NCI-H1436 treated with DMSO at 0.1 percent for 48 hours (cell line): ENCODE measurements at places on chromosomes 1 and 21.

DNA sequence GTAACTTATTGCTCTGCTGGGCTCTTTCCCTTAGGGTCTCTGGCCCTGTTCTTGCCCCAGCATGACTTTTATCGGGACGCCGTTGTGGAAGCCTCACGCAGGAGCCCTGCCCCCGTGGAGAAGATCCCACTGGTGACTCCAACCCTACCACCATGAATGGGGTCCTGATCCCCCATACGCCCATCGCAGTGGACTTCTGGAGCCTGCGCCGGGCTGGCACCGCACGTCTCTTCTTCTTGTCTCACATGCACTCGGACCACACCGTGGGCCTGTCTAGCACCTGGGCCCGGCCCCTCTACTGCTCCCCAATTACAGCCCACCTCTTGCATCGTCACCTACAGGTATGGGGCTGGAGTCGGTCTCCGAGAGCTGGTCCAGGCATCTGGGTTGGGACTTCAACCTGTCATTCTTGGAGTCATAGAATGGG, 322 bp downstream of the DCLRE1B start:
- no peak for DNase-seq

GRCh38 chr1:211920141-211920572, 89.6 kb upstream of the LPGAT1 start:
- no peak for DNase-seq

- DNase-seq = no peak
Observed at GRCh38 chr1:40905061-40905460, 42.9 kb upstream of the CITED4 start.

GRCh38 chr1:107494061-107494460, 353.2 kb downstream of the NTNG1 start:
- no peak for DNase-seq

- DNase-seq = no peak
Observed at GRCh38 chr1:231527586-231528171, 790 bp upstream of the TSNAX start.

- DNase-seq = no peak
Observed at GRCh38 chr1:217331698-217332097, 299.2 kb downstream of the GPATCH2 start.

- no peak for DNase-seq
Observed at GRCh38 chr1:24391882-24392603, 21.5 kb downstream of the STPG1 start.

GRCh38 chr1:3847081-3847480, 9.9 kb downstream of the CEP104 start:
- no peak for DNase-seq

DNA sequence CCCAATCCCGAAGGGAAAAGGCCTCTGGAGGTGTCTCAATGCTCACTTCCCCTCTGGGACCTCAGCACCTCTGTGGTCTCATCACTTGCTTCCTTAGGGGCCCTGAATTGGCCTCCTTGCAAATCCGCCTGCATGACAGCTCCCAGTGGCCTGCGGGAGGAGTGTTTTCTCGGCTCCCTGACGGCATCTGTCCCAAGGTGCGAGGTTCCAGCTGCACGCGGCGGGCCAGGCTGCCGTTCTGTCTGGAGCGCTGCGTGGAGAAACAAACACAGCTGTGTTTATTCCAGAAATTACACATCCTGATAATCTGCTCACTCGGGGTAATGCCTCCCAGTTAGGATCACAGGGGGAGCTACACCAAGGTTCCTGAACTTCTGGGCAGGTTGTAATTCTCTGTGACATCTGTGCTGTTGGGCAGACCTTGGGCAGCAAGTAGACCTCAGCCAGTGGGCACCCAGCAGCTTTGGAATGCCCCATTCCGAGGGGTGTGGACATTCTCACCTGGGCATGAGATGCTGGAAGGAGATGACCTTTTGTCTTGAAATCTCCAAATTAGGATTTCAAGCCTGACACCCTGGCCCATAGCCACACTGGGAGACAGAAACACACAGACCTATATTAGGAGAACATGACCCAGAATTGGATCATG, 18.2 kb downstream of the EPHB2 start:
- no peak for DNase-seq

DNA sequence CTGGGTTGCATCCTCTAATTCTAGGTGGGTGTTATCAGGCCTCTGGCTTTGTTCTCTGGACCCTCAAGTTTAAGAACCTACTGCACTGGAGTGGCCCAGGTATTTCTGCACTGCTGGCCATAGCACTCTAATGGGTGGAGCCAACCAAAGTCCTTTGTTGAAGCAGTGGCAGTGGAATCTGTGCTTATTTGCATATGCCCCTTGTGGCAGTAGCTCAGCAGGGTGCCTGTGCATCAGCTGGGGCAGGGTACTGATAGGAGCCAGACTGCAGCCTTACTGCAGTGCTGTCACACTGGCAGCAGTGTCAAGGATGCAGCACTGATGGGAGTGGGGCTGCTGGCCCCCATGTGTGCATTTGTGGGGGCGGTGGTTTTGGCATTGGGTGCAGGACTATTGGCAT, 660.6 kb downstream of the LRRIQ3 start:
- no peak for DNase-seq

GRCh38 chr21:39661740-39662139, 49.0 kb downstream of the B3GALT5 start:
- DNase-seq = no peak

DNA sequence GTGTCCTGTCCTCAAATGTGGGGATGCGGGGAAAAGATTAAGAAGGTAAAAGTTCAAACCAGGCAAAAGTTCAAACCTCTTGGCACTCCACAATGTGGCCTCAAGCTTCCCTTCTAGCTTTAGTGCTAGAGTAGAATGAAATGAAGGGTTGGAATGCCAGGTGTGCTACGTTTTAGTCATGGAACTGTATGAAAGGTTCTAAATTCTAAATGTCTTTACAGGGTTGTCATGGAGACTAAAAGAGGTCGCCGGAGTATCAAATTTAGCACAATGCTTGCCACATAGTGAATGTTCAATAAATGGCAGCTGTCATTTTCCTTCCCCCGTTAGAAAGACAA, 57.2 kb upstream of the LRRC8D start:
- DNase-seq = no peak

DNA sequence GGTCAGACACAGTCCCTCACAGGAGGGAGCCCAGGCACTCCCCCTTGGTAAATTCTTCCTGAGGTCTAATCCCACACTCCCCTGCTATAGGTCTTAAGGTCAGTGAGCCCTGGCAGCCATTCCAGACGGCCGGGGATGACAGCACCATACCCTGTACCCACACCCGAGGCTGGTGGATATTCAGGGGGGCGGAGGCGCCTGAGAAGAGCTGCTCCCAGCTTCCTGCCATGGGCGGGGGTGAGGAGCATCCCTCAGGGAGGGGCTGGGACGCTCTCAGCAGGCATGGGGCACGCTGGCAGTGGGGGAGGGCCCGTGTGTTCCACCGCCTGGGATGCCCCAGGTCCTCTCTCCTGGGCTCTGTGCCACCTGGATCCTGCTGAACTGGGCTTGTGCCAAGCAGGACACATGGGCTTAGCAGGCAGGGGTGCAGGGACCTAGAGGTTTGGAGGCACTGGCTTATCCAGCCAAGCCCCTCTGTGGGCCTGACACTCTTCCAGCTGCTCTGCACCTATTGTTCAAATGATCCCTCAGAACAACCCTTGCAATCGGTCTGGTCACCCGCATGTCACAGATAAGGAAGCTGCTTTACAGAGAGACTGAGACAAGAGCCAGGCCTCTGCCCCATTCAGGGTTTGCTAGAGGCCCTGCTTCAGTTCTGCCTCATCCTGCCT, 5.7 kb upstream of the ADGRB2 start:
- no peak for DNase-seq

DNA sequence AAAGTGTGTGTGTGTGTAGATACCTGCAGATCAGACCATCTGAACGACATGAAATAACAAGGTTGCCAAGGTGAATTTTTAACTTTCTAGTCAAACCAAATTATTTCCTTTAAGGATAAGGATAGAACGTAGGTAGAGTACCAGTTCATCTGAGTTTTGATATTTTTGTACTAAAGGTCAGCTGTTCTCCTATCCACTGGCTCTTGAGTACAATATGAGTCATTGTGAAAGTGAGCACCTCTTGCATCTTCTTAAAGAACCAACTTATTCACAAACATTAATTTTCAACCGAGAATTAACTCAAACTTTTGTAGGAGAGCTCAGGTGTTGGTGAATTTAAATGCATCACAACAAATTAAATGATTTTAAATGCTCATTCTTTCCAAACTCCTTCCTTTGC, 71.5 kb downstream of the IFI44 start:
- DNase-seq = no peak

DNA sequence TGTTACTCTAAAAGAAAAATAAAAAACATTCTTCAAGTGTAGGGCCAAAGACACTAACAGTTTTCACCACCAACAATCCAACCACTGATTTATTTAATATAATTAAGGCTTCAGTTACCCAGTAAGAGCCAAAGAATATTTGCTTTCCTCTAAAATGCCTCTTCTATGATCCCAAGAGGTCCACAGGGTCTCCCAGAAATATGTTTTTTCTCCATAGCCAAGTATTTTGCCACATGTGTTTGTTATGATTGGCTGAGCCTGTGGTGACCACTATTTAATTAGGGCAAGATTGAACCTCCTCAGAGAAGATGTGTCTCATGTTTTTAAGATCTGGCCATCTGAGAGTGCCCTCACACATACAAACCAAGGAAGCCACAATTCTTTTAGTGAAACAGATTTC, 135.9 kb downstream of the TPR start:
- no peak for DNase-seq

GRCh38 chr1:13548281-13548680, 34.5 kb upstream of the LRRC38 start:
- DNase-seq = no peak

- DNase-seq = no peak
Observed at GRCh38 chr1:41454406-41454805, 30.1 kb downstream of the EDN2 start.

- DNase-seq = no peak
Observed at GRCh38 chr1:45864167-45865106, 61.0 kb downstream of the MAST2 start.

- no peak for DNase-seq
Observed at GRCh38 chr21:45253633-45254459, 33.8 kb downstream of the POFUT2 start.

DNA sequence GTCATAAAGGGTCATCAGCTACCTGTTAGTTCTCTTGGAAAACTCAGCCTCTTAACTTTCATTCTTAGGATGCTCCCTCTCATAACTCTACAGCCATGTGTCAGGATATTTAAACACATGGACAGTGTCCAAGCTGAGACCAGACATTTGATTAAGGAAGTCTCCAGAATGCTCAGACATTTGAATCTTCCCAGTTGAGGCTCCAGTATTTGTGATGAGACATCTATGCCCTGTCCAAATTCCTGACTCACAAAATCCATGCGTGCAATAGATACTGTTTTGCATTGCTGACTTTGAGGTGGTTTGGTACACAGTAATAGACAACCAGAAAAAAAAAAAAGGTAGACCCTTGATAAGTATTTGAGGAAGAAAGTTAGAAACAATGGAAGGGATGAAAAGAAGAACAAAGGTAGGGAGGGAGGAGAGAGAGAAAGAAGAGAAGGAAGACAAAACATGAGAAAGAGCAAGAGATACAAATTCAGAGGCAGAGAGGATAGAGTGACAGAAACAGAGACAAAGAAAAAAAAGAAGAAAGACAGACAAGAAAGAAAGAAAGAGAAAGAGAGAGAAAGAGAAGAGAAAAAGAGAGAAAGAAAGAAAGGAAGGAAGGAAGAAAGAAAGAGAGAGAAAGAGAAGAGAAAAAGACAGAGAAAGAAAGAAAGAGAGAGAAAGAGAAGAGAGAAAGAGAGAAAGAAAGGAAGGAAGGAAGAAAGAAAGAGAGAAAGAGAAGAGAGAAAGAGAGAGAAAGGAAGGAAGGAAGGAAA, 275.5 kb upstream of the PRMT6 start:
- DNase-seq = no peak

GRCh38 chr1:965526-966134, 652 bp upstream of the PLEKHN1 start:
- no peak for DNase-seq

GRCh38 chr1:184896000-184896399, 78.3 kb downstream of the NIBAN1 start:
- DNase-seq = no peak

- DNase-seq = no peak
Observed at GRCh38 chr1:19644681-19645410, 735 bp downstream of the NBL1 start.

GRCh38 chr1:30234091-30234490, 489.3 kb downstream of the MATN1 start:
- DNase-seq = no peak

GRCh38 chr1:185069202-185069772, 23.9 kb downstream of the RNF2 start:
- DNase-seq = no peak

DNA sequence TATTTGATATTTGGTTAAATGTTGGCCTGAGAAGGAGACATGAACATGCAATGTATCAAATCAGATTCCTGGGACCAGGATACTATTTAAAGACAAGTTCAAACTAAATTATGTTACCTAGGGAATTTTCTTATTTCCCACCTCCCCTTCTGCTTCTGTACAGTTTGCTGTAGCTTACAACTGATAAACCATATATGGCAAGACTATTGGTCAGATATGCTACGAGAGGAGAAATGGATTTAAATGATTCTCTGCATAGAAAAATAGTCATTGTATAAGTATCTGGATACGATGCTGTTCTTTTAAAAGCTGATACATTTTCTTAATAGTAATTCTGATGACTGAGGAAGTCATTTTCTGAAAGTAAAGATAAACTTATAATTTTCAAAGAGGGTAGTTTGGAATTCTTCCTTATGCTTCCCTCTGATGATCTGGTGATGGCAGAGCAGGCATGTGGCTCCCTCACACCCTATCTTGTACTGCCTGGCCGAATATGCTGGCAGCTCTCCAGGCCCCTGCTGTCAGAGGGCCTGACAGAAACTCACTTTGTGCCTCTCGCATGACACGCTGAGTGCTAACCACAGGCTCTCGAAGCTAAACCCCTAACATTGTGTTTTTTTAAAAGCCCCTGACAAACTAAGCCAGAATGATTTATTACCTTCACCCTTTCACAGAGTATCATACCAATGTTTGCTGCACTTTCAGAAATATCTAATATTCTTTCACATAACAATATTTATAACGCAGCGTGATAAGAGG, 19.4 kb downstream of the RRP15 start:
- no peak for DNase-seq

GRCh38 chr1:233744779-233745513, 131.0 kb downstream of the KCNK1 start:
- DNase-seq = no peak
